ENCODE measurements at places on chromosomes 1 and 21.
A peak's percentile ranks its signal among the peaks of the same experiment; 100 is the strongest.

- DNase-seq: no peak
Measured at GRCh38 chr1:161439280-161440232, 65.7 kb upstream of the FCGR2A start.

- peak; percentile 4 for DNase-seq
Measured at GRCh38 chr21:25563361-25564116, 43.7 kb downstream of the MRPL39 start.

DNA sequence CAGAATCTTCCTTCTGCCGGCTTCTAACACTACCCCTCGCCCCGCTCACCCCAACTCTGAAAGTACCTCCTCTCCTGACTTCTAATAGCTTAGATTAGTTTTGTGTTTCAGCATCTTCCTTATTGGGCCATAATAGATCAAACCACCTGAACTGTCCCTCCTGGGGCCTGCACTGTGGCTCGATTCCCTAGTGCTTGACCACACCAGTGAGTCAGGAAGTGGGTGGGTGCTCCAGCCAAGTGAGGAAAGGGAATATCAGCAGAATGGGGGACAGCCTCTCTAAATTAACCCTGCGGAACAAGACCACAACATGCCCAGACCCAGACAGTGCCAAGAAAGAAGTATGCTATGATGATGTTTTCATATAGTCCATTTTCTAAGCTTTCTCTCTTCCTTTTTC is 8.5 kb downstream of the SERTAD4 start:
- DNase-seq: no peak

DNA sequence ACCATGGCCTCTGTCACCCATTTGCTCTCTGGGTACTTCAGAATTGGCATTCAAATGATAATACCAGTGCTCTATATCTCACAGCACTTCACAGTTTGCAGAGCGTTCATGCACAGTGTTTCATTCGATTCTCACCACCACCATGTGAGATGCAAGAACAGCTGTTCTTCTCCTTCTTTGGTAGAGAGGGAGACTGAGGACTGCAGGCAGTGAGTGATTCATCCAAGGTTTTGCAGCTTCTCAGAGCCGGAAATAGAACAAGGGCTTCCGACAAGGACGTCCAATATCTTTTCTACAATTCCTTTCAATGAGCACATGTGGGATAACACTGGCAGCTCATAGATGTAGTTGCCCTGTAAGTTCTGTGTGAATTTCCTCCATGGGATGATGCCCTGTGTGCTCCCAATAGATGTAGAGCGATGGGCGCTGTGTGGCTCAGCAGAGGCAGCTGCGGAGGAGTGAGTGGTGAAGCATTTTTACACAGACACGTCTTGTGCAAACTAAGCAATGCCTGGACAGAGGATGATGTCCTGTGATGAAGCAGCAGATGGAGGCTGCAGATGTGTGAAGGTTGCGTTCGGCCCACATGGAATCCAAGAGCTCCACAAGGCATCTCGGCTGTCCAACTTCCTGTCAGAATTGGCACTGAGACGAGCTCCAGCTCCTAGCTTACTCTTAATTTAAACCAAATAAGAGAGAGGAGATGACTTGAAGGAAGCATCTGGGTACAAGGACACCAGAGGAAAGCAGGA is 24.9 kb downstream of the MT1HL1 start:
- no peak for DNase-seq

DNA sequence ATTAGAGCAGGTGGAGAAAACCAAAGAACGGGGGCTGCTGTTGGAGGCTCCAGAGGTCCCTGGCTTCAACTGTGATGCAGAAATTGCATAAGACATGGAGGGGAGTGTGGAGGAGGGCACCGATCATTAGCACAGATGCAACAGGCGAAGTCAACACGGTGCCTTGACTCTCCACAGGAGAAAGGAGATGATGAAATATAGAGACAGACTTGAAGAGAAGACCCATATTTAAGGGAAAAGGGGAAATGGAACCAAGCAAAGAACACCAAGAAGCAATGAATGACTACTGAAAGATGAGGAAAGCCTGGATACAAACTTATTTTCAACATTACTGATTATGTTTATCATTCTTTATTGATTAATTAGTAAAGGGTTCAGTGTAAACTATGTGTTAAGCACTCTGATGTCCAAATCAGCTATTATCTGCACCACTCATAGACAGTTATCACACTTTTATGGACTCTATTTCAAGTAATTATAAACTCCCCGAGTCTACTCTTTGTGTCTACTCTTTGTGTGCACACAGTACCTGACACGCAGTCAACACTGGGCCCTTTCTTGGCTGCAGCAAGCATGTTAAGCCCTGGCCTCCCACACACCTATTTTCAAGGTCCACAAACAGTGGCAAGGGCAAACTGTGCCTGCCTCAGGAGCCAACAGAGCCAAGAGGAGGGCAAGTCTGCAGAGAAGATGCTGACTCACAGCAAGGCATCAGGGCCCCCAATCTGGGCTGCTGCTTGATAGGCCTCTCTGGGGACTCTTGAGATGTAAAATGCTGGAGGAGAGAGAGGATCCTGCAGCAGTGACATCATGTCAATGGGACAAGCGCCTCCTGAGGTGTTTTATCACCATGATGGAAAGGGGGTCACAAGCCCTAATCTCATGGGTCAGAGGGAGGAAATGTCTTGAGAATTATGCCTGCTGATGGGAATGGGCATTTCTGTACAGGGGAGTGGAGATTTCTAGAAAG is 17.6 kb downstream of the PCNX2 start:
- DNase-seq: peak; percentile 39

DNA sequence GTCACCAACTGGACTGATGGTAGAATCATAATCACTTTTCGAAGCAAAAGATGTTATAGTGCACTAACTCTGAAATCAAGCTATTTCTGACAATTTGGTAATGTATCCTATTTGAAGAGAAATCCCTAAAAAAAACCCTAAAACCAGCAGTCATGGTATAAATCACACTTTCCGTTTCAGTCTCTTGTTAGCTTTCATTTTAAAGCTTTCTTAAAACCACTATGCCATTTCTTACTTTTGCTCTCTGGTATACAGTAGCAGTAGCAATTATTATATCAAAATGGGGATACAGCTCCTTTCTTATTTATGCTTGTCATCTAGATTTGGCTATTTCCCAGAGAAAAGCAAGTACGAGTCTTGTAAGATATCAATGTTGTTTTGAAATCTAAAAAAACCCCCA is 323.3 kb downstream of the KCTD3 start:
- DNase-seq: no peak

- DNase-seq: no peak
Measured at GRCh38 chr1:15062479-15063099, 91.0 kb upstream of the TMEM51 start.

DNA sequence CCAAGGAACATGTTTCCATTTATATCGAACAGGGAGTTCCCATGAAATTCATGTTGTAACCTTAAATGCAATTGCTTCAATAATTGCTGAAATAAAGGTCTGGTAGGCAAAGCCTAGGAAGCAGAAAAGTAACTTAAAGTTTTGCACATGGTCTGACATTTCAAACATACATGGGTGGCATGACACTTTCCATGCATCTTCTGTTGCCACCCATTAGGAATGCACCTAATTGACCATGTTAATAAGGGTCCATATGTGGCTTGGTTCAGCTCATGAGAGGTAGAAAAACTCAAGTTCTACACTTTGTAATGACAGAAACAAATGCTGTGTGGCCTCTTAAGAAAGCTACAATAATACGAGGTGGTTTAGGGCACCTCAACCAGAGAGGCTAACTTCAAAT is 72.0 kb upstream of the GORAB start:
- no peak for DNase-seq

DNA sequence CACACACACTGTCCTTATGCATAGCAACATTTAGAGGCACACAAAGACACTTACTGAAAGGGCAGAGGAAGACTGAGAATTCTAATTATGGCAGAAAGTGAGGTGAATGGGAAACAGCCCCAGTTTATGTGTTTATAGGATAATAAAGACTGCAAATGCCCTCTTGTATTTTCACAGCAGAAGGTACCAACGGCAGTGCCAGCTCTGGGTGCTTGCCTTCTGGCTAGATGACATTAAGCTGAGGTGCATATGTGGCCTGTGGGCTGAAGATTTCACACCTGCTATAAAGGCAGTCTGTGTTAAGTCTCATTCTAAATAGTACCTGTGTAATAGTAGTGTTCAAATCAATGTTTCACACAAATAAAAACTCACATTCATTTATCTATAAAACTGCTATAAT is 347.2 kb upstream of the ZRANB2 start:
- DNase-seq: no peak

DNA sequence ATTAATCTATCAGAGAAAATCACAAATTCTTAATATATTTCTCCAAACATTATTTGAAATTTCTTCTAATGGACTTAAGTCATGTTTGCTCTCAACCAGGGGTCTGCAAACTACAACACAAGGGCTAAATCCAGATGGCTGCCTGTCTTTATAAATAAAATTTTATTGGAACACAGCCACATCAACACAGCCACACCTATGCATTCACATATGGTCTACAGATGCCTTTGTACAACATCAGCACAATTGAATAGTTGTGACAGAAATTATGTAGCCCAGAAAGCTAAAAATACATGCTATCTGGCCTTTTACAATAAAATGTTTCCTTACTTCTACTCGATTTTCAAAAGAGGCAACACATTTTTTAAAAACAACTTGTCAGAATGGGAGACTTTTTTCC is 103.9 kb downstream of the DPYD start:
- DNase-seq: no peak

- DNase-seq: no peak
Measured at GRCh38 chr21:43207043-43207315, 38.2 kb downstream of the CRYAA start.
